Thyroid gland (tissue), 4 donors: ENCODE measurements at places on chromosomes 1 and 21.

DNA sequence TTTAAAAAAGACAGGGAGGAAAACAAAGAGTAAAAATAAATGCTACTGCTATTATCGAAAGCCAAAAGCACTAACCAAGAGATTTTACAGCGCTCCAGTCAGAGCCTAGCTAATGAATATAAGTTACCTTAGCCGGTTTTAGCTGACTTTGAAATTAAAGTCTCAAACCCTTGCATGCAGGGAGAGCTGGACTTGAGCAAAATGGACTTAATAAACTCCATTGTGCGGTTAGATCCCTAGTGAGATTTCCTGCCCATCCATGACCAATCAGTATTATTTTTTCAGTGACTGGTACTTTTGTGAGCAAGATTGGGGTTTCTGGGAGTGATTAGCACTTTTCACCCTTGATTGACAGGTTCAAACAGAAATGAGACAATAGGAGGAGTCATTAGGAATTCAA is 333.4 kb upstream of the ADGRL2 start:
- DNase-seq: no peak

GRCh38 chr1:20552728-20553445 is 514 bp downstream of the FAM43B start:
- DNase-seq: no peak

- DNase-seq: no peak
Observed at GRCh38 chr21:14706712-14707510, 160.8 kb upstream of the SAMSN1 start.

- DNase-seq: no peak
Observed at GRCh38 chr1:161090617-161091016, 1.3 kb upstream of the NECTIN4 start.

DNA sequence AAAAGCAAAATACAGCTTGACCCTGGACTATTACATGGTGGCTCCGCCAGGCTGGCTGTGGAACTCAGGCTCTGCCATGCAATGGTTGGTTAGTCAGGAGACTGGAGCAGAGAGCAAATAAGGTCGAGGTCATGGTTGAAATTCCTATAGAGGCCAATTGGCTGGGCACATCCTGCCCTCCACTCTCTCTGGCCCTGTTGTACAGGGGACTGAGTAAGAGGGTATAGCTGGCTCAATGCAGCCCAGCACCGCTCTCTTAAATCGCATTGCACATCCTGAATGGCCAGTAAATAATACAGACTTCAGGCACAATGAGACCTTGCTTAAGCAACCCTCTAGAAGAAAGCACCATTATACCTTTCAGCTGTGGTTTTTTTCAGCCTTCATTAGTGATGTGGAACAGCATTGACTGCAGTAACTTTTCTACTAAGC is 59.3 kb upstream of the PPP2R5A start:
- peak; percentile 48 for DNase-seq

DNA sequence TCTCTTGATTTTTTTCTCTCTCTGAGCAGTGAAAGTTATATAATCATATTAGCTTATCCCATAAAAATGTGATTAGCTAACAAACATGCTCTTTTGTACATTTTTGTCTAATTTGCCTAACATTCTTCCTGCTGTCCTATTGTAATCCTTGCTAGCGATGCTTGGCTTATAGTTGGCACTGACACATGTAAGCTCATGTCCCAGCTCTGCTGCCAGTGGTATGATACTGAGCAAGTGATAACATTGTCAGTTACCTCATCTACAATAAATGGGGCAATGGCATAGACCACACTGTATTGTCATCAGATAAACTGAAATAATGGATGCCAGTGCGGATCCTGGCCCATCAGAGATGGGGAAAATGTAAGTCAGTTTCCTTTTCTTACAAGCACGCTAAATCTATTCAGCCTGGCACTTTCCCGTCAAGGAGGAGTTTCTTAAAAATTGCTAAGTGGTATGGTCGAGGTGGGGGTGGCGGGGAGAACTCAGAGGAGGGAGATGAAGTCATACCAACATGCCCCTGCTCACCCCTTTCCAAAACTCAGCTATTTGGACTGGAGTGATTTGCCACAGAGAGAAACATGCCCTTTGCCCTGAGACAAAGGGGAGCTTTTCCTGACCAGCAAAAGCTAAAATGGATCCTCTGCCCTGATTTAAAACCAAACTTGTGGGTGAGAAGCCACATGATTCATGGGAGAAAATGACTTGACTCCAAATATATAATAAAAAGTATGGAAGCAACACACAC is 1.3 kb downstream of the FYB2 start:
- no peak for DNase-seq

- DNase-seq: no peak
Observed at GRCh38 chr1:119285482-119285881, 83.1 kb upstream of the HAO2 start.
